ENCODE measurements at places on chromosomes 16 and 17. TPM values are rescaled to one million over a fixed set of nuclear protein-coding genes. Genes with fewer than 3 reads are reported as not detected.
A peak's percentile ranks its signal among the peaks of the same experiment; 100 is the strongest.

GRCh38 chr17:45428050-45428617 is 4.5 kb downstream of the ARHGAP27 start:
- H3K27ac ChIP-seq, result no peak overlapping the region
- peaks cover 14% of the 10 kb centered on the region for H3K4me1 ChIP-seq
- H3K36me3 ChIP-seq, result no peaks in the 10 kb centered on the region
- peak; percentile 91 for DNase-seq

ADGRG3 gene
- total RNA-seq, result not detected

DNA sequence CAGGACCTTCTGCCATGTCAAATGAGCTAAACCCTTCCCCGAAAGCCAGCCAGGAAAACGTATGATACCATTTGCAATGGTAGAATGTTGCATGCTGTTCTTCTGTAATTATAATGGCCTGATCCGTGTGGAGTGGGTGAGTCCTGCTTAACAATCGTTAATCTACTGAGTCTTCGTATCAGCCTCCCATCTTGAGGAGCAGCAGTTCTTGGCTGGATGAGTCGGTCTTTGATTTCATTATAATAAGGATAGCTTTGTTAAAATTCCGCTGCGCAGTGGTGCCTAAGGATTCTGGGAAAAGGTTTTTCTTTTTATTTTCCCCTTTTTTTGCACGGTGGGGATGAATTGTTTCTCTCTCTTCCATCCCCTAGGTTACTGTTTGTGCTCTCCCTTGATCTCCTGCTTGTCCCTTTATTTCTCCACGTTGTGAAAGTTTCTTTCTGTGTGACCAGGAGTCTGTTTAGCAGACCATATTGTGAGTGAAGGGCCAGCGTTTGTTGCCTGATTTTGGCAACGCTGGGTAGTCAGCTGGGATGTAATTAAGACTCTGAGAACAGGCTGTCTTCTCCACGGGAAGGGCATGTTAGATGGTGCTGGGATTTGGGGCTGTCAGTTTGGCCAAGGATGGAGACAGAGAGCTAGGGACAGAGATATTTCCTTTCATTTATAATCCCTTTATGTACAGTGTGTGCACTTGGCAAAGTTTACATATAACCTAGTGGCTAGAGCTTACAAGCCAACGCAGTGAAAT is 263.0 kb downstream of the FTO start:
- no peaks in the 10 kb centered on the region for H3K27me3 ChIP-seq
- H3K36me3 ChIP-seq, result no peaks in the 10 kb centered on the region
- no peak overlapping the region for H3K27ac ChIP-seq
- H3K4me3 ChIP-seq, result no peak overlapping the region

TMIGD1 gene
- not detected for total RNA-seq

PABPN1L gene
- not detected for total RNA-seq

DNA sequence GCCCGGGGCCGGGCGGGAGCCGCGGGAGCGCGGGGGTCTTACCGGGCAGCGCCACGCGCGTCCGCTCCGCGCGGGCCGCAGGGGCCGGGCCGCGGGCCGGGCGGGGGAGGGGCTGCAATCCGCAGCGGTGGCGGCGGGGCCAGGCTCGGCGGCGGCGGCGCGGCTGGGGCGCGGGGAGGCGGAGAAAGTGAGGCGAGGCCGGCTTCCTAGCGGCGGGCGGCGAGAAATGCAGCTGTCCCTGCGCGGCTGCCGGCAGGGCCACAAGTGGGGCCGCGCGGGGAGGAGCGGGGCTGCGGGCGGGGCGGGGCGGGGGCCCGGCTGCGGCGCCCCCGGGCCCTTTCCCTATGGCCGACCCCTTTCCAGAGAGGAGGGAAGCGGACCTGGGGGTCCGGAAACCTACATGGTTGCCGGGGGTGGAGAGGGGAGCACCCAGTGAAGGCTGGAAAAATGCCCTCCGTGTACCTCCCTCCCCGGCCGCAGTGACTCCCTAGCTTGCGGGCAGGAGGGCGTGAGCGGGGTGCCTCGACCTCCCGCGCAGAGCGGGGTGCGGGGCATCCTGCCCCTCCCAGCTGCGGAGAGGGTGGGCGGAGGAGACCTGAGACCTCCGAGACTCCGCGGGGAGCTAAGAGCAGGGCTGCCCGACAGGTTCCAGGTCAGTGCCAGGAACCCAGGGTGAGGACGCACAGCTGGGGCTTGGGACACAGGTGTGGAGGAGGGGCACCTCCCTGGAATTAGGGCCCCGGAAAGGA is at the start of gene CUEDC1:
Gene CUEDC1 (minus strand): TSS at position 230 of the 749 bp plus-strand sequence. CDS start 69,848 bp downstream, outside the sequence.
- H3K36me3 ChIP-seq, result no peaks in the 10 kb centered on the region
- peak within 1 kb of the TSS; percentile 54 for H3K4me3 ChIP-seq
- no peak within 1 kb of the TSS for H3K27ac ChIP-seq

GRCh38 chr16:68344252-68344651 is 33.4 kb downstream of the PRMT7 start:
- no peak for DNase-seq
- no peaks in the 10 kb centered on the region for H3K27me3 ChIP-seq
- H3K27ac ChIP-seq, result no peak overlapping the region
- H3K4me3 ChIP-seq, result no peak overlapping the region
- H3K4me1 ChIP-seq, result no peaks in the 10 kb centered on the region

MMP2 gene
- not detected for total RNA-seq

GRCh38 chr17:67615736-67616135 is 102.0 kb upstream of the NOL11 start:
- H3K4me3 ChIP-seq, result no peak overlapping the region
- H3K36me3 ChIP-seq, result no peaks in the 10 kb centered on the region
- no peaks in the 10 kb centered on the region for H3K27me3 ChIP-seq
- DNase-seq, result no peak
- no peaks in the 10 kb centered on the region for H3K4me1 ChIP-seq

DNA sequence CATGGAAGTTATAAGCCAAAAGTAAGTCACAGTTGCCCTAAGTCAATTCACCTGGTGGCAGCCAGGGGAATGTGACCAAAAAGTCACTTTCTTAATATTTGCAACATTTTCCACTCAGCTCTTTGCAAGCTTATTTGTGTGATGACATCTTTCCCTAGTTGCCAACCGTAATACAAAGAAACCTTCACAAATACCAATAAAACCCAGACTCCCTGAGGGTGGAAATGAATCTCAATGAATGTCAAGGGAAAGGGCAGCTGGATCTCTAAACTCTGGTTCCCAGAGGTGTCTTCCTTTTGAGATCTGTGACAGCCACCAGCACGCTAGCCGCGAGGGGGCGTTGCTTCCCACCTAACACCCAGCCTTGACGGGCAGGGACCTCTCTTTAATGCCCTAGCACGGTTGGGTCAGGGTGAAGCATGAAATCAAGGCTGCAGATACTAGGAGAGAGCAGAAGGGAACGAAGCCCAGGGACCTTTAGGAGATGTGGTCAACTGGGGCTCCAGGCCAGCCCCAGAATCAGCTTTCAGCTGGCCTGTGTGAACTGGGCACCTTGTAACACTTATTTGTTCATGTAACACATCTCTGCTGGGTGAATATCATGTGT is 82.2 kb downstream of the CMC2 start:
- H3K36me3 ChIP-seq, result no peaks in the 10 kb centered on the region
- no peak overlapping the region for H3K4me3 ChIP-seq
- no peak for DNase-seq
- H3K27ac ChIP-seq, result no peak overlapping the region
- H3K27me3 ChIP-seq, result no peaks in the 10 kb centered on the region

- no peak overlapping the region for H3K27ac ChIP-seq
- peaks cover 42% of the 10 kb centered on the region for H3K36me3 ChIP-seq
- no peak for DNase-seq
Observed at GRCh38 chr17:42985225-42985624, 4.9 kb downstream of the RUNDC1 start.

NT5M gene
- 3.0 TPM for total RNA-seq

DNA sequence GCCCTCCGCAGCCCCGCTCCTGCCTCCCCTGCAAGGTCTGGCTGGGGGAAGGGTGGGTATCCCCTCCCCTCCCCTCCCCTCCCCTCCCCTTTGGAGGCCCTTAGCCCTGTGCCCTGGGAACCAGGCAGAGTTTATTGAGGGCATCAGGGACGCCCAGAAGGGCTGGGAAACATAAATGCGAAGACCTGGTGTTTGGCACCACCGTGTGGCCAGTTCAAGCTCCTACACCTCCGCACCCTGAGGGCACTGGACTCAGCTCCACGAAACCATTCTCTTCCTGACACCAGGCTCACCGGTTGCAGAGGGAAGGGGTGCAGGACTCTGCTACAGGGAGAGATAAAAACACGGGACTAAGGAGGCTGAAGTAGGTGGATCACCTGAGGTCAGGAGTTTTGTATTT is 1.0 kb upstream of the AIPL1 start:
- no peaks in the 10 kb centered on the region for H3K27me3 ChIP-seq
- H3K36me3 ChIP-seq, result no peaks in the 10 kb centered on the region
- no peak overlapping the region for H3K27ac ChIP-seq

GRCh38 chr17:35726953-35727460 is 4.4 kb upstream of the RASL10B start:
- H3K4me3 ChIP-seq, result no peak overlapping the region
- peaks cover 8% of the 10 kb centered on the region for H3K4me1 ChIP-seq
- H3K27me3 ChIP-seq, result no peaks in the 10 kb centered on the region
- no peak for DNase-seq
- H3K36me3 ChIP-seq, result peaks cover 5% of the 10 kb centered on the region

GRCh38 chr17:39236450-39236927 is 10.7 kb upstream of the STAC2 start:
- H3K4me3 ChIP-seq, result no peak overlapping the region
- no peaks in the 10 kb centered on the region for H3K36me3 ChIP-seq
- no peak for DNase-seq
- peaks cover 42% of the 10 kb centered on the region for H3K4me1 ChIP-seq

DNA sequence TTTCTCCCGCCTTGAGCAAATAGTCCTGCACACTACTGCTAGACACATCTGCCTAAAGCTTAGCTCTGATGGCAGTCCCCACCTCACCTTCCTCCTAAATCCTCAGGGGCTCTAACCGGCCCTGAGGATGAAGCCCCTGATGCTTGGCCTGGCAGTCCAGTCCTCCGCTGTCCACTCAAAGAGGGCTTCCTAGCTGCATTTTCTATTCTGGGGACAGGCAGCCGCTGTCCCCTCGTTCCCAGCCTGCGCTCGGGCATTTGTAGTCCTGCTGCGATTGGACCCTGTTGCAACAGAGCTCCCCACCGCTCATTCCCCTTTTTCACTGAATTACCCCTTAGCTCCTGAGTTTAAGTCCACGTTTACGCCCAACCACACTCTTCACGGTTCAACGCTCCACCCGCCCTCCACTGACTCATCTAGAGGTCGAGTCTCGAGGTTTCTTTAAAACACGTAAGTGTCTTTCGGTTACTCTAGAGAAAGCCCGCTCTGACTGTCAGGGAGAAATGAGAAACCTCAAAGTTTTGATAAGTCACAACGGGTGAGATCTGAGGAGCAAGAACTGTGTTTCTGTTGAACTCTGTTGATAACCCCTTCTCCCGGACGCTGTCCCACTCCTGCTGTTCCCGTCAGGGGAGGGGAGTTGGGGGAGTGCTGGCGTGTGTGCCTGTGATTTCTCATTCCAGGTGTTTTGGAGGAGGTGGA is 4.5 kb downstream of the CCR7 start:
- H3K27ac ChIP-seq, result peak overlapping the region; percentile 99
- peaks cover 54% of the 10 kb centered on the region for H3K36me3 ChIP-seq
- peaks cover 44% of the 10 kb centered on the region for H3K4me1 ChIP-seq
- H3K4me3 ChIP-seq, result peak overlapping the region; percentile 90
- DNase-seq, result peak; percentile 73

CTRB2 gene
- total RNA-seq, result not detected

CDH3 gene
- total RNA-seq, result 0.34 TPM

- H3K36me3 ChIP-seq, result no peaks in the 10 kb centered on the region
- no peaks in the 10 kb centered on the region for H3K4me1 ChIP-seq
- no peak overlapping the region for H3K4me3 ChIP-seq
- DNase-seq, result no peak
Observed at GRCh38 chr17:14942526-14943190, 322.5 kb downstream of the PMP22 start.

DNA sequence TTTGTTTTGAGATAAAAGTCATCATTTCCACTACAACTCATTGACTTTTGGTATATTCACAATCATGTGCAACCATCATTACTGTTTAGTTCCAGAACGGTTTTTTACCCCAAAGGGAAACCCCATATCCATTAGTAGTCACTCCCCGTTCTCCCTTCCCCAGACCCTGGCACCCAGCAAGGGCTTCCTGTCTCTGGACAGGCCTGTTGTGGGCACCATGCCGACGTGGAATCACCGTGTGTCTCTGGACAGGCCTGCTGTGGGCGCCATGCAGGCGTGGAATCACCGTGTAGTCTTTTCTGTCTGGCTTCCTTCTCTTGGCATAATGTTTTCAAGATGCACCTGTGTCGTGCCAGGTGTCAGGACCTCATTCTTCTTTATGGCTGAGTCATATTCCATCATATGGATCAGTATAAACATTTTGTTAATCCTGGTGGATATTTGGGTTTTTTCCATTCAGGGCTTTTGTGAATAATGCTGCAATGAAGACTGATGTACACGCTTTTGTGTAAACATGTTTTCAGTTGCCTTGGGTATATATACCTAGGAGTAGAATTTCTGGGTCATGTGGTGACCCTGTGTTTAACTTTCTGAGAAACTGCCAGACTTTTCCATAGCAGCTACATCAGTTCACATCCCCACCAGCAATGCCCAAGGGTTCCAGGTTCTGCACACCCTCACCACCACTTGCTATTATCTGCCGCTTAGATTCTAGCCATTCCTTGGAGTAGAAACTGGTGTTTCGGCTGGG is 19.1 kb downstream of the ENDOV start:
- no peak overlapping the region for H3K4me3 ChIP-seq
- DNase-seq, result no peak
- no peaks in the 10 kb centered on the region for H3K4me1 ChIP-seq

GLP2R gene
- not detected for total RNA-seq

DNA sequence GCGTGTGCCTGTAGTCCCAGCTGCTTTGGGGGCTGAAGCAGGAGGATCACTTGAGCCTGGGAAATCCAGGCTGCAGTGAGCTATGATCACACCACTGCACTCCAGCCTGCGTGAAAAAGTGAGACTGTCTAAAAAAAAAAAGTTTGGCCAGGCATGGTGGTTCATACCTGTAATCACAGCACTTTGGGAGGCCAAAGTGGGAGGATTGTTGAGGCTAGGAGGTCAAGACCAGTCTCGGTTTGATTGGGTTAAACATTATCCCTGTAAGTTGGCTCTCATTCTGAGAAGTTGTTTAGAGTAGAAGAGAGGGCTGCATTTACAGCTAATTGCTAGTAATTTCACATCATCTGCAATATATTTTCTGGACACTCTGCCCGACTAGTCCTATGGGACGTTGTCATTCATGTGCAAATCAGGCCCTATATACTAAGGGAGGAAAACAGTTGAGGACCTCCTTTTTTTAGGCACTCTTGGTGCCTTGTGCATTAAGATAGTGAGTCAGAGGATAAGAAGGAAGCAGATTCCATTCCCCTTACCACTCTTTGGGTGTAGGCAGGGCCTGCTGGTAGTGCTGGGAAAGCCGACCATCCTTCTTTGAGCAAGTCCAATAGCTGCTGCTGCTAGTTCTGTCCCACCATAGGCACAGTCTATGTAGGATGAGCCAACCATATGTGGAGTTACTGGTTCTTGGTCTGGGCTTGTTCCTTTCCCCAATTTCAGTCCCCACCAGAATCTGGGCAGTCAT is 18.7 kb downstream of the HMOX2 start:
- H3K36me3 ChIP-seq, result no peaks in the 10 kb centered on the region
- H3K27ac ChIP-seq, result peak overlapping the region; percentile 14
- DNase-seq, result no peak
- no peak overlapping the region for H3K4me3 ChIP-seq

GRCh38 chr16:3321816-3322215 is 16.5 kb downstream of the ZNF75A start:
- H3K4me1 ChIP-seq, result no peaks in the 10 kb centered on the region
- H3K27ac ChIP-seq, result no peak overlapping the region
- no peak for DNase-seq
- no peak overlapping the region for H3K4me3 ChIP-seq

KIF22 gene
- 81.3 TPM for total RNA-seq
